Activated CD8-positive, alpha-beta T cell treated with anti-CD3 and anti-CD28 coated beads for 36 hours (primary cell): ENCODE measurements at places on chromosomes 2 and 18. TPM values are rescaled to one million over a fixed set of nuclear protein-coding genes. Genes with fewer than 3 reads are reported as not detected.

The CTAGE1 gene
- not detected for total RNA-seq

The RTP5 gene
- total RNA-seq = 0.22 TPM

The FEV gene
- not detected for total RNA-seq

The PAX3 gene
- not detected for total RNA-seq

The SP5 gene
- not detected for total RNA-seq

The IL1RN gene
- 0.85 TPM for total RNA-seq

The THSD7B gene
- total RNA-seq = not detected

The INHBB gene
- total RNA-seq = not detected

The ADGRF3 gene
- 4.8 TPM for total RNA-seq

The TEKT4 gene
- not detected for total RNA-seq
